ENCODE measurements at places on chromosomes 6 and 20.

DNA sequence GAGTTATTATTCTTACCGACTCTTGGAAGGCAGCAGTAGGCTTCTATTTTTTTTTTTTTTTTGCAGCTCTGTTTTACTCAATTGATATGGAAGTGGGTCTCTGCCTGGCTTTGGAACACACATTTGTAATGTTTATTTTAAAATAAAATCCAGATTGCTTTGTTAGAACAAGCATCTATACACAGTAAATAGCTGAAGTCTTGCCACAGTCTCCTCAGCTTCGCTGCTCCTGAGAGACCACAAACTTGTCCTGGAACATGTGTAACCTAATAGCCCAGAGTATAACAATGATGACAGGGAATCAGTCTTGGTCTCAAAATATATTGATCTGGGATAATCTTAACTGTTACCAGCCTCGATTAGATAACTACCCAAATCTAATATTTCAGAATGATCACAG, 299.8 kb upstream of the NOX3 start:
- no peak for DNase-seq

- no peak for DNase-seq
Measured at GRCh38 chr20:57876163-57876562, 166.3 kb upstream of the PMEPA1 start.

DNA sequence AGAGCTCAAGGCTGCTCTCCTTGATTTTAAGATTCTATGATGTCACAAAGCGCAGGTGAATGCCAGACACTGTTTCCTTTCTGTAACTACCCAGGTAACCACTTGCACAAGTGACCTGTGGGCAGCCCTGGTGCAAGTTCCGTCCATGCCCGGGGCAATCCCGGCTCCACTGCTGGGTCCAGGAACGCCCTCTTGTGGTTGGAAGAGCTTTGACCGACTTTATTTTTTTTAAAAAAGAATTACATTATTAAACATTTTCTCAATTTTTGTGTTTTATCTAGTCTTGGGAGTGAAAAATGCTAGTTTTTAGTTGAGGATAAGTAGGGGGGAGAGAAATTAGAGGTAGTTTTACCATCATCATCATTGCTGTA, 695.2 kb downstream of the QKI start:
- no peak for DNase-seq

DNA sequence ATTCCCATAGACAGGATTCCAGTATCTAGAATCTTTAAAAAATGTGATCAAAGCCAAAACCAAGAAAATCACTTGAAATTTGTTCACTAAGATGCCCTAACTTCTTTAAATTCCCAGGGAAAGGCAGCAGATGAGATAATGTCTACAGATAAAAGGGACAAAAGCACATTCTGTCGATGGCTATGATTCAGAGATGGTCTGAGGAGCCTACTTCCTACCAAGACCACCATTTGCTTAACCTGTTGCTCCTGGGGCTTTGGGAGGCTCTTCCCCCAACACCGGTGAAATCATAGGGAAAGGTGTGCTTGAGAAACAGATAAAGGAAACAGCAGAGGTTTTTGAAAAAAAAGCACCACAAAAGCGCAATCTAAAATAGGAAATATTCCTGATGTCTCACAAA, 118.3 kb upstream of the MAP7 start:
- DNase-seq, result no peak

DNA sequence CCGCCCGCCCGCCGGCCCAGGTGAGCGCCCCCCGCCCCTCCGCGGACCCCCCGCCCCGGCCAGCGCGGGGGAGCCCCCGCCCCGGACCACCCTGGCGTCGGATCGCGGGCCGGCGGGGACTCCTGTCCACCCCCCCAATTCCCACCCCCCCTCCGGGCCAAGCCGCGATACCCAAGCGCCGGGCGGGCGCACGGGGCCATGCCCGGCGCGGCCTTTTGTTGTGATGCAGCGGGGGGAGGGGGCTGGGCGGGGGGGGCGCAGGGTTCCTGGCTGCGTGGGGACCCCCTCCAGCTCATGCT, 245 bp downstream of the SRC start:
- DNase-seq, result no peak

- no peak for DNase-seq
Measured at GRCh38 chr20:11246251-11246775, 572.5 kb upstream of the JAG1 start.
